ENCODE measurements at places on chromosomes 2 and 18. TPM values are rescaled to one million over a fixed set of nuclear protein-coding genes. Genes with fewer than 3 reads are reported as not detected.

DNA sequence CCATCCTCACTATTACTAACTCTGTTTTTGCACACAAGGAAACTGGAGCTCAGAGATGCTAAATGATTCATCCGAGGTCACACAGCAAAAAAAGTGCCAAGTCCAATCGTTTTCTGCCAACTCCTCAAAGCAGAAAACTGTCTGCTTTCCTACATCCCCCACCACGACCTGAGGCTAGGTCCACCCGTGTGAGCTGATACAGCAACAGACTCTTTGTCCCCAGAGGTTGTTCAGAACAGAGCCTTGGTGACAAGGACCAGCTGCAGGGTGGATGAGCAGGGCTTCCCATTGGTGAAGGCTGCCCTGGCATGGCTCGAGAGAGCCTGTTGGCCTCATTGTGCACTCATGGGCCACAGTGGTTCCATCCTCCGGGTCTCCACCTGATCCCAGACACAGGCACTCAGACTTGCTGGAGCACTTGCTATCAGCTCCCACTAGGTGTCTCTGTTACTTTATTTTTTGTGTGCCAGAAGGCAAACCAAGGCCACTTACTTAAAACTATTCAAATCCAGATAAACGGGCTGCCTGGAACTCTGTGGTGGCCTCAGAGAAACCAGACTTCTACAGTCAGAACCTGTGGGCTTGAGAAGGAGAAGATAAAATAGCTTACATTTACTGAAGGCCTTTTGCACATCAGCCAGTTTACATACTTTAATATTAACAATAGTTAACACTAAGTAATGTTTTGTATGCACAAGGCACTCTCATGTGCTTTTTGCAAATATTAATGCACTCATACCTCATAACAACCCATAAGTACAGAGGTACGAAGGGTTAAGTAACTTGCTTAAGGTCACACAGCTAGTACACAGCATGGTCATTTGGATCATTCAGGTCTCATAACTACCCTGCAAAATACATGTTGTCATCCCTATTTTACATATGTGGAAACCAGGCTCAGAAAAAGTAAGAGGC lies 62.9 kb upstream of the CTIF start:
- peaks cover 6% of the 10 kb centered on the region for H3K4me1 ChIP-seq
- no peak for DNase-seq
- no peaks in the 10 kb centered on the region for H3K27me3 ChIP-seq
- no peak overlapping the region for H3K27ac ChIP-seq
- H3K36me3 ChIP-seq = no peaks in the 10 kb centered on the region

- no peak for DNase-seq
- no peak overlapping the region for H3K27ac ChIP-seq
- H3K36me3 ChIP-seq = no peaks in the 10 kb centered on the region
Observed at GRCh38 chr2:5695654-5696403, 3.6 kb downstream of the SOX11 start.

GRCh38 chr18:51077217-51077616 lies 47.2 kb downstream of the SMAD4 start:
- DNase-seq = no peak
- no peak overlapping the region for H3K4me3 ChIP-seq
- H3K27ac ChIP-seq = no peak overlapping the region
- no peaks in the 10 kb centered on the region for H3K27me3 ChIP-seq

MAP3K19 gene
- total RNA-seq = not detected

NEU2 gene
- total RNA-seq = not detected

- H3K4me1 ChIP-seq = no peaks in the 10 kb centered on the region
- no peak overlapping the region for H3K4me3 ChIP-seq
- DNase-seq = no peak
- H3K27ac ChIP-seq = no peak overlapping the region
Observed at GRCh38 chr2:129233751-129234406, 745.6 kb upstream of the RAB6C start.
